ENCODE measurements at places on chromosomes 2 and 18.
A peak's percentile ranks its signal among the peaks of the same experiment; 100 is the strongest.

- DNase-seq = no peak
Observed at GRCh38 chr2:47660168-47660567, 122.8 kb upstream of the MSH6 start.

- DNase-seq = no peak
Observed at GRCh38 chr2:142734770-142735169, 142.7 kb upstream of the KYNU start.

GRCh38 chr2:26173776-26174482 is 1.0 kb downstream of the GAREM2 start:
- DNase-seq = no peak

- no peak for DNase-seq
Observed at GRCh38 chr2:17915811-17916518, 37.5 kb downstream of the KCNS3 start.

GRCh38 chr2:235171550-235172031 is 219.8 kb downstream of the SH3BP4 start:
- DNase-seq = no peak

- no peak for DNase-seq
Observed at GRCh38 chr2:199228887-199229819, 228.6 kb downstream of the SATB2 start.

DNA sequence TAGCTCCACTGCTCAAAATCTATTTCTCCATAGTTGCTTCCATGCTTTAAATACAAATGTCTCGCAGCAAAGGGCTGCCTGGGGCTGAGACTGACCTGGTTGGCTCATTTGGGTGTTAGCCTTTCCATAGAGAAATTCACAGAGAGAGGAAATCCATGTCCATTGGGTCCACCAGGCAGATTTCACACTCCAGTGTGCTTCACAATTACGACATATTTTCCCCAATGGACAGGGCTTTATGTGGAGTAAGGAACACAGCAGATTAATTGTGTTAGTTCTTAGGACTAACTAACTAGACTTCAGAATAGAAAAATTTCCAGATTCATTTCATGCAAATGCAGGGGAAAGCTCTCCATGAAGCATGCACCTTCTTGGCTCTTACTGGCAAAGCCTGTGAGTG is 180.7 kb downstream of the FBXO15 start:
- DNase-seq = no peak

GRCh38 chr18:43148231-43148630 is 32.7 kb upstream of the RIT2 start:
- DNase-seq = no peak

- no peak for DNase-seq
Observed at GRCh38 chr2:230947908-230948365, 22.9 kb upstream of the GPR55 start.

DNA sequence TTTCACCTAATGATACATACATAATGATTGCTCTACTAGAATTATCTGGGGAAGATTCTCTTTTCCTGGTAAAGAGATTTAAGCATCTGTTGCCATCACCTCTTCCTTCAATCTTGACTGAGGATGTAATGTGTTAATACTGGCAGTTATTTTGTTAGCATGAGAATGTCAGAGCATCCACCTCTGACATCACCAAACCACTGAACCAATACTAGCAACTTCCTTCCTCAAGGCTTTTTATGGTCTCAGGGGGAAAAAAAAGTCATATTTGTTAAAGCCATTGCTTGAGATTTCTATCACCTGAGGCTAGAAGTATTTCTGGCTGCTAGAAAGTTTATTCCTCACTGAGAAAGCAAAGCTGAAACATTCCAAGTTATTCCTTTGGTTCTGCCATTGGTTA is 48.5 kb downstream of the DSEL start:
- no peak for DNase-seq

DNA sequence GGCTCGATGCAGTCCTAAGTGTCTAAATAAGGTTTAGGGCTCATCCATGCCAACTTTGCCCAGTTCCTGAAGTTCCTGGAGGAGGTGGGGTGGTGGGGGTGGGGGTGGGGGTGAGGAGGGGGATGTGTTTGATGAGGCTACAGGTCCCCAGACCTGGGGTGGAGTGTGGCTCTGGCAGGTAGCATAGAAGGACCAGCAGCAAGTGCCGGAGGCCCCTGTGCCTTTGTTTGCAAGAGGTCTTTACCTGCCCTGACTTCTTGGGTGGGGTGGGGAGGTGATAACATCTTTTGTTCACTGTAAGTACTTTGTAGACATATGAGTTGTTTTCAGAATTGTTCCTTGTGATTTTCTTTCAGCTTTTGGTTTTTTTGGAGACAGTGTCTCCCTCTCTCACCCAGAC is 10.0 kb downstream of the SH3BP4 start:
- no peak for DNase-seq

DNA sequence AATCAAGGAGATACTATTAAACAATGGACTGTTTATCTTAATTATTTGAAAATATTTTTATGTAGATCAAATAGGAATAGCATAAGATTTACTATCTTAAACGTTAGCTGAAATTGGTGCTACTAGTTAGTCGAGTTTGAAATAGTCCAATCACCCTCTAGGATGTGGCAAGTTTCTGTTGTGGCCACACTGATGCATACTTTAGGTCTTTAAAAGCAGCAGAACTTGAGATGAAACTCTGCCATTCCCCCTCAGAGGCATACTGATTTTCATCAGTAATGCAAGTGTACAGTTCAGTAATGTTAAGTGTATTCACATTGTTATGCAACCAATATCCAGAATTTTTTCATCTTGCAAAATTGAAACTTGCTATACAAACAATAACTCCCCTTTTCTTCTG is 151.8 kb downstream of the SLC4A10 start:
- no peak for DNase-seq

DNA sequence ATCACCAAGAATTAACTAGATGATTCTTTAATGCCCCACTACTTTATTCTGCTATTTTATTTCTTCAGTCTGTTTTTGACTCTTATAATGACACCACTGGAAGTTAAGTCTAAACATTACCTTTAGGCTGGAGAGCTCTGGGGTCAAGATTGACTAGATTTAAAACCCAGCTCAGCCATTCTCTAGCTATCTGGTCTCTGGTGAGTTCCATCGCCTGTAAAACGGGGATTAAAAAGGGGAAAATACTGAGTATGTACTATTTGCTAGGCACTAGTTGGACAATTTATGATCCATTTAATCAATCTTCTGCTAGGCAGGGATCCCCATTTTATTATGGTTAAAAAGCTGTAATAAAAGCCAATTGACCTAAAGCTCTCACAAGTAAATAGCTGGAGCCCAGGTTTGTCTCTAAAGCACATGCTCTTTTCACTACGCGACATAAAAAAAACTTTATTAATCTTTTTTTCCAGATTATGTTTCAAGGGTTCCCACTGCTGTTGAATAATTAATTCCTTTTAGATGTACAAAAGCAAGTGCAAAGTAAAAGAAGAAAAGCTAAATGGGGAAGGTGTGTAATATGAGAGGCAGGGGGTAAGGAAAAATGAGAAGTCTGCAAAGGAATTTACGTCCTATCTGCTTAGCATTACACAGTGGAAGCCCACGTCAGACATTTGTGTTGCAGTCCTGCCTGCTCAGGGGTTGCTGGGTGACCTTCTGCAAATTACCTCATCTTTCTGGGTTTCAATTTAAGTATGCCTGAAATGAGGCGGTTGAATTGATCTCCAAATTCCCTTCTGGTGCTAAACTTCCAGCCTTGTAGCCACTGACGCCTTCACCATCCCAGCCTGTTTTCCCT is 918 bp upstream of the NABP1 start:
- DNase-seq = peak; percentile 13

DNA sequence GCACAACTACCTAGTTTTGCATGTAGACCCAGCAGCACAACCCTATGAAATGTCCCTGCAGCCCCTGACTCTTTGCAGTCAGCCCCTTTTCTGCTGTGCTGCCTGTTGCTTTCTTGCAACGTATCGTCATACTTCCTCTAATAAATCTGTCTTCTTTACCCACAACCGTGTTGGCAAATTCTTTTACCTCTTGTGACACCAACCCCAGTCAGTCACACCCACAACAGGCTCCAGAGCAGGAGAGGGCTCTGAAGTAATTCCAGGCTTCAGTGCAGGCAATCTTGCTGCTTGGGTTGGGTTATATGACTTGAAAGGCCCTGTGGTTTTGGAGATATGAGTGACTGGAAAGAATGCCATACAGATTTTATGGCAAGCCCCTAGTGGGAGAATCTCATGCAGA is 79.1 kb upstream of the KCNH7 start:
- DNase-seq = no peak

GRCh38 chr2:181621779-181622490 is 35.0 kb downstream of the CERKL start:
- no peak for DNase-seq

GRCh38 chr2:201698588-201699226 is at the start of gene MPP4:
Gene MPP4, minus strand, starts transcription at chr2:201698644. Its CDS starts 4,690 bp downstream, at chr2:201693954.
- DNase-seq = no peak

- DNase-seq = no peak
Observed at GRCh38 chr2:29063056-29063455, 11.3 kb downstream of the PCARE start.

DNA sequence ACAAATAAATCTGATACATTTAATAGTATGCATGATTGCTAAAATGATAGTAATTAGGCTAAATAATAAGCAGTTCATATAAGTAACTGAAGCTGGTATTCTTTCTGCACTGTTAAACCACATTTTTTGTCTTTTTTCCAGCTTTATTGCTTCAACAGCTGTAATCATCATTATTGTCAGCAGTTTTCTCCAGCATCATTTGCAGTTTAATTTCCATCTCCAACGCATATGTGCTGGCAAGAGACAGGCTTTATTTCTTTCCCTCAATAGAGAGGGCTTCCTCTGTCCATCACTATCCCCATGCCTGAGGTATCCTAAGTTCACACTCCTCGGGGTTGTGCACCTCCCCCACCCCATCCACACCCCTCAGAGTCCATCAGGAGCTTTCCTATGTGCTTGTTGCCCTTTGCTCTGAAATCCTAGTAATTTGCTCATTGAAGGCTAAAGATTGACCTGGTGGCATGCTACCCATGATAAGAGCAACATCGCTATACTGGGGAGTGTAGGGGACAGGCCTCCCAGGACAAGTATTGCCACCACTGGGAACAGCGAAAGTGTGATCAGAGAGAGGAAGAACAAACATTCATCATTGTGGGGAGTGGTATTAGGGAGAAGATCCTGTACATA is 37.1 kb downstream of the B4GALT6 start:
- DNase-seq = no peak

GRCh38 chr2:179751163-179751809 is 110.1 kb downstream of the ZNF385B start:
- DNase-seq = no peak

DNA sequence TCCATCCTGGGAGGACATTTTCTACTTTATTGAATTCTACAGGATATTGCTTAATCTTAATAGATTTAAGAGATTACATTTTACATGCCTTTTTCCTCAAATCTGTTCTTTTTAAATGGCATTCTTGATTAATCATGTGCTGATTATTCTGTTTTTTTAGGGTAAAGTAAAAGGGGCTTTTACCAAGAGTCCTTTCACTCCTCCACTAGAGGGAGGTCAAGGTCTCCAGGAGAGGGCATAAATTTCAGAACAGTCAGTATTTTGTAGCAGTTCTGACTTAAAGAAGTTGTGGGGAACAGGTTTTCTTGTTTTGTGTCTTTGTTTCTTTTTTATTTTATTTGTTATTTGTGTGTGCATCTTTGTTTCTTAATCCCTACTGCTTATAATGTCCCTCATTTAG is 25.4 kb downstream of the WDR75 start:
- no peak for DNase-seq

All from stimulated activated CD4-positive, alpha-beta T cell treated with anti-CD3 and anti-CD28 coated beads, TNF-alpha, amount 100 ng/mL, for 4 hours (primary cell).